ENCODE measurements at places on chromosomes 16 and 17. TPM values are rescaled to one million over a fixed set of nuclear protein-coding genes. Genes with fewer than 3 reads are reported as not detected.

Gene SLC13A2
- total RNA-seq: 40.5 TPM

- H3K4me1 ChIP-seq: peaks cover 9% of the 10 kb centered on the region
- H3K27ac ChIP-seq: no peak overlapping the region
- no peaks in the 10 kb centered on the region for H3K27me3 ChIP-seq
Observed at GRCh38 chr17:19313066-19313745, 49.3 kb downstream of the B9D1 start.

- no peak for DNase-seq
- no peak overlapping the region for H3K4me3 ChIP-seq
- H3K4me1 ChIP-seq: no peaks in the 10 kb centered on the region
- no peaks in the 10 kb centered on the region for H3K27me3 ChIP-seq
- H3K36me3 ChIP-seq: no peaks in the 10 kb centered on the region
- H3K27ac ChIP-seq: no peak overlapping the region
Observed at GRCh38 chr17:31401456-31402254, 10.2 kb downstream of the RAB11FIP4 start.

Gene PRSS36
- total RNA-seq: 6.4 TPM

DNA sequence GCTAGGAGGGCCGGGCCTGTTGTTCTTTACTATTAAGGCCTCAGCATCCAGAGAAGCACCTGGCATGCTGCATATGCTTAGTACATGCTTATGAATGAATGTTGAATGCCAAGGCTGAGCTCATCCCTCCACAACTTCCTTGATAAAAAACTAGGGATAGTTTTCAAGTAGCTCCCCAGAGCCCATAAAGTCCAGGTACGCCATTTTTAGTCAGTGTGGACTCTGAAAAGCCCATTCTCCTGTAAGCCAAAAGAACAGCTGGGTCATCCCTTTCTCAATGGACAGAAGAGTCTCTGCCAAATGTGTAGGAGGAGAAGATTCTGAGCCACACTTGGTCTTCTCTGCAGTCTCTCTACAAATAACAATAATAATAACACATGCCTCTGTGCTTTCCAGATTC is 8.9 kb upstream of the ITGB3 start:
- H3K36me3 ChIP-seq: no peaks in the 10 kb centered on the region
- no peak overlapping the region for H3K27ac ChIP-seq
- H3K27me3 ChIP-seq: no peaks in the 10 kb centered on the region
- no peaks in the 10 kb centered on the region for H3K4me1 ChIP-seq
- no peak for DNase-seq
